ENCODE measurements at places on chromosomes 1 and 21.
A peak's percentile ranks its signal among the peaks of the same experiment; 100 is the strongest.

GRCh38 chr1:205313563-205314308 is 7.8 kb downstream of the NUAK2 start:
- DNase-seq, result peak; percentile 63

DNA sequence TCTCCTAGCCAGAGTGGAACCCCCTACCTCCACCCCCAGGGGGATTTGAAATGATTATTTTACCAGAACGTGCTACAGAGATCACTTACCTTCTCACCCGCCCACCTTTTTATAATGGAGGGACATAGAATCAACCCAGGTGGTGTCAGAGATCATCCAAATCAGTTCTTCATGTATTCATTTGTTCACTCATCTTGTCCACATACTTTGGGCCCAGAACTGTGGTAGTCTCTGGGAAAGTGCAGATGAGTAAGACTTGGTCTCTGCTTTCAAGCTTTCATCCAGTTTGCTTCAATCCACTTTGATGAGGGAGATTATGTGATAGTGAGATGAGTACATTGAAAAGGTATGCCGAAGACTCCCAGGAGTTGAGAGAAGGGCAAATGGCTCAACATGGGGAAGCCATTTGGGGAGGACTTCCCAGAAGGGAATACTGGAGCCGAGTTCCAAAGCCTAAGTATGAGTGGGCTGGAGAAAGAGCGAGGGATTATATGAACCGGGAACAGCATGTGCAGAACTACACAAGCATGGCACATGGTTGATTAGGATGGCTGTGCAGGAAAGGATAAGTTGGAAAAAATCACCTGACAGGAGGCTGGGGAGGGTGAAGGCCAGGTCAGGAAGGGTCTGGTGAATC is 1.9 kb downstream of the FGGY start:
- no peak for DNase-seq

- no peak for DNase-seq
Observed at GRCh38 chr1:95085376-95085775, 12.6 kb upstream of the ALG14 start.

DNA sequence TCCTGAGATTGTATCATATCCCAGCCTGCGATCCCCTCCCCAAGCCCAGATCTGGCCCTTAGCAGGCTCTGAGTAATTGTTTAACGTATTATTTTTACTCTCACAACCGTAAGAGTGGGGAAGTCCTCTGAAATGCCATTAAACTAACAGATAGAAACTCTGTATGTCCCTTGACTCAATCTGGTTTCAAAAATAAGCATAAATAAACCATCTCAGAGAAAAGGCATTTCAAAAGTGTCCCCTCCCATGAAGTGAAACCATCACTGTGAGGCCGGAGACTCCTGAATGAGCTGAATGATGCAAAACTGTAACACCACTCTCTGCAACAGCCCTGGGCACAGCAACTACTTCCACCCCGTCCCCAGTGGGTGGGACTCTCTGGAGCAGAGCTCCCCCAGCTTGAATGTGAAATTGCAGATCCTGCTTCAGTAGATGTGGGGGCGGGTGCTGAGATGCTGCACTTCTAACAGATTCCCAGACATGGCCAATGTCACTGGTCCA is 104.1 kb downstream of the SYF2 start:
- no peak for DNase-seq

DNA sequence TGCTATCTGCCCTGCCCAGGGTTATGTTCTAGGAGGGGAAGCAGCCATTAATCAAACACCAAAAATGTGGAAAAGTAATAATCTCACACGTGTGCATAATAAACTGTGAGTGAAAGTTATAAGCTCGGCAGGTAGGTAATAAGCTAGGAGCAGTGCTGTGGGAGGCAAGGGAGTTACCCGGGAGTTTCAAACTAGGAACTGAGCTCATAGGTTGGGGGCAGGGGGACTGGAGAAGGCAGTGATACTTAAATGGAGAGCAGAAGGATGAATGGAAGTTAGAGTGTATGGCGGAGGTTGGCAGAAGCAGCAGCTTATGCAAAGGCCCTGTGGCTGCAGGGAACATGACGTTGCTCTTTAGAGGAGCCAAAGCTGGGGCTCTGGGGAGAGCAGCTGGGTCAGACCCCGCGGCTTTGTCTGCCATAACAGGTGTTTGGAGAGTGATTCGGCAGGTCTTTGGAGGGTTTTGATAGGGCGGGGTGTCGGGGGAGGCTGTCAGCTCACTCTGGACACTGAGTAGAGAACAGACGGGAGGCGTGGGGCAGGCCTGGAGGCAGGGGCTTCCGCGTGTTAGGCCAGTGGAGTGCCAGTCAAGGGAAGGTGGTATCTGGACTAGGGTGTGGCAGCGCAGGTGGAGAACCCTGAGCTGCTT is 20.0 kb downstream of the PTPRF start:
- DNase-seq, result no peak

DNA sequence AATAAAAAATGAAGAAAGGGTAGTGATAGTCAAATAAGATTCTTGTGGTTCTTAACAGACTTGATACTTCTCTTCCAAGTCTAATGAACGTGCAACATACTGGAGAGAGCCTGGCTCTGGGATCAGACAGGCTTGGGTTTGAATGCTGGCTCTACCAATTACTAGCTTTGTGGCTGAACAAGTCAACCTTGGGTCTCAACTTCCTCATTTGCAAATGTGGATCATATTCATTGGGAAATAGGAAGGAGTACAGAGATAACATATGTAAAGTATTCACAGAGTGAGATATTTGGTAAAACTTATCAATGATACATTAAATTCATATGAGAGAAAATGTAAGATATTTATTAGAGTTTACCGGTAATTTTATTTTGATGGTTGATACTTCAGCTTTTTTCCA is 2.0 kb downstream of the EDEM3 start:
- no peak for DNase-seq

- DNase-seq, result no peak
Observed at GRCh38 chr21:42892582-42892930, 553 bp upstream of the NDUFV3 start.

DNA sequence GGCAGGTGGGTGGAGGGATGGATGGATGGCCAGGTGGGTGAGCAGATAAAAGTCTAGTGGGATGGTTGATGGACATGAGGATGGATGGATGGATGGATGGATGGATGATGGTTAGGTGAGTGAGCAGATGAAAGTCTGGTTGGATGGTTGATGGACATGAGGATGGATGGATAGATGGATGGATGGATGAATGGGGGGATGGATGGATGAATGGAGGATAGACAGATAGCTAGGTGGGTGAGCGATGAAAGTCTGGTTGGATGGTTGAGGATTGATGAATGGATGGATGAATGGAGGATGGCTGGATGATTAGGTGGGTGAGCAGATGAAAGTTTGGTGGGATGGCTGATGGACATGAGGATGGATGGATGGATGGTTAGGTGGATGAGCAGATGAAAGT is 9.0 kb upstream of the ARHGEF19 start:
- DNase-seq, result no peak

DNA sequence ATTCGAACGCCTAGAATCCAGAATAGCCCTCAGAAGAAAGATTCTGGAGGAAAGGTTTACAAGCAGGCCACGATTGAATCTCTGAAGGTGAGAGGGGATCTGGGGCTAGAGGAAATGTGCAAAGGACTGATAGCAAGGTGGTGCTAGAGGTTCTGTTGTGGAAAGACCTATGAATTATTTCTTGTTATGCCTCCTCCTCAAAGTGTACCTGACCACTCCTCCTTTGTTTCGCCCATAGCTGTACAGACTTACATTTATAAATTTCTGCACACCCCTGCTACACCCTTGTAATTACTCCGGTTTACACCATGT is 986 bp downstream of the TCEANC2 start:
- no peak for DNase-seq

DNA sequence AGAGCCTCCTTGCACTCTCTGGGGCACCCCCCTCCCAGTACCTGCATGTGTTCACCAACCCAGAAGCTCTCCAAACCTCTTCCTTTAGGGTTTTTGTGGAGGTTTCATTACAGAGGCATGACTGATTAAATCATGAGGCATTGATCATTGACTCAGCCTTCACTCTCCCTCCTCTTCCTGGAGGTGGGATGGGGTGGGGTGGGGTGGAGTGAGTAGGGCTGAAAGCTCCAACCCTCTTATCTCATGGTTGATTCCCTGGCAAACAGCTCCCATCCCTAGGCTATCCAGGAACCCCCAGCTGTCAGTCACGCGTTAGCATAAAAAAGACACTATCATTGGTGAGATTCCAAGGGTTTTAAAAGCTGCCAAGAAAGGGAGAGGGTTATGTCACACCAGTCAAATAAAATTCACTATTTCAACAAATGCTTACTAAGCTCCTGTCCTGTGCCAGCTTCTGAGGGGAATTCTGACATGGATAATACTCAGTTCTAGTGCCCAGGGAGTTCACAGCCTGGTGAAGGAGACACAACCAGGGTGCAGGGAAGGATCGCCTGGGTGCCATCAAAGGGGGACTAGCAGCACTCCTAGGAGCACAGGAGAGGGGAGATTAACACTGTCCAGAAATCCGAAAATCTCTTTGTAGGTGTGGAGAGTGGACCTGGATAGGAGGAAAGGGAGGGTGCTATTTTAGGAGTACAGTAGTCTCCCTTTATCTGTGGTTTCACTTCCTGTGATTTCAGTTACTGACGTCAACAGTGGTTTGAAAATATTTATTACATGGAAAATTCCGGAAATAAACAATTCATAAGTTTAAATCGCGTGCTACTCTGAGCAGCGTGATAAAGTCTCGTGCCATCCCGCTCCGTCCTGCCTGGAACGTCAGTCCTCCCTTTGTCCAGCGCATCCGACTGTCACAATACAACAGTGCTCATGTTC is 6.8 kb upstream of the IL24 start:
- DNase-seq, result no peak

- no peak for DNase-seq
Observed at GRCh38 chr21:36773117-36773516, 74.2 kb downstream of the SIM2 start.

GRCh38 chr1:89598450-89599331 is 34.2 kb upstream of the LRRC8C start:
- no peak for DNase-seq

GRCh38 chr1:248821101-248821500 is 4.6 kb downstream of the SH3BP5L start:
- no peak for DNase-seq

DNA sequence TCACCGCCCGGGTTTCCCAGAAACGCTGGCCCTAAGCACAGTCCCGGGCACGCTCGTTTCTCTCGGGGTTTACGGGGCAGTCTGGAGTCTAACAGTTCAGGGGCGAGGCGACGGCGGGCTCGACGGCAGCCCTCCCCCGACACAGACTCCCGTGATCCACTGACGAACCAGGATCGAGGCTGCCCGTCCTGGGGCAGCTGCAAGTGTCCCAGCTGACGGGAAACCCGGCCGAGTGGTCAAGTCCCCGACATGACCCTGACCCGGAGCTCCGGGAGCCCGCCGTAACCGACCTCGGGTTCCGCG is 494 bp downstream of the UBE2J2 start:
- DNase-seq, result no peak

GRCh38 chr1:185291159-185291558 is 25.9 kb downstream of the IVNS1ABP start:
- no peak for DNase-seq

DNA sequence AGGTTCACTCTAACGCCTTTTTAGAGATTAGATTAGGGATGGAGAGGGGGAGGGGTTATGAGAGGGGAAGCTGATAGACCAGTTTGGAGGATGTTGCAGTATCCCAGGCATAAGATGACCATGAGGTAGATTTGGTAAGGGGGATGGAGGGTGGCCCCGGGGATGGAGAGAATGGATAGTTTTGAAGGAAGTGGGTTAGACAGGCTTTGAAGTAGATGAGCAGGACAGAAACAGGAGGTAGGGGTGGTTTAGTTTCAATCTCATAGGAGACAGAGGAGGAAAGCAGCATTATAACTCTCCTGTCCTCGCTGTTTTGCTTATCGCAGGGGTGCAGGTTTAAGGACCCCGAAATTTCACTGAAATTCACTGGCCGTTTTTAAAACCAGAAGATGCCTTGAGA is 11.8 kb downstream of the UBIAD1 start:
- no peak for DNase-seq

DNA sequence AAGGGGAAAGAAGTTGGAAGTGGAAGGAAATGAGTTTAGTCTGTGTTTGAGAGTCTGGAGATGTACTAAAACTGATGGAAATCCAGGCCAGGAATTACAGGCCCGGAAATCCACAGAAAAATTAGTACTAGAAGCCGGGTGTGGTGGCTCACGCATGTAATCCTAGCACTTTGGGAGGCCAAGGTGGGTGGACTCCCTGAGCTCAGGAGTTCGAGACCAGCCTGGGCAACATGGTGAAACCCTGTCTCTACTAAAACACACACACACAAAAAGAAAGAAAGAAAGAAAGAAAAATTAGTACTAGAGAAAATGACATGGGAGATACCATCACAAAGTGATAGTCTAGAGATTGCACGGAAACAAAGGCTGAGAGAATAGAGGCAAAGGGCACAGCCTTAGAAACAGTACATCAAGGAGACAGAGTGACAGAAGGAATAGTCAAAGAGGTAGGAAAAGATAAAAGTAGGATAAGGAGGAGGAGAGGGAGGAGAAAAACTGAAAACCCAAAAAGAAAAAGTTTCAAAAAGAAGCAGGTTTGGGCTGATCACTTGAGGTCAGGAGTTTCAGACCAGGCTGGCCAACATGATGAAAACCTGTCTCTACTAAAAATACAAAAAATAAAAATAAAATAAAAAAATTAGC is 4.8 kb upstream of the TAF13 start:
- DNase-seq, result no peak

DNA sequence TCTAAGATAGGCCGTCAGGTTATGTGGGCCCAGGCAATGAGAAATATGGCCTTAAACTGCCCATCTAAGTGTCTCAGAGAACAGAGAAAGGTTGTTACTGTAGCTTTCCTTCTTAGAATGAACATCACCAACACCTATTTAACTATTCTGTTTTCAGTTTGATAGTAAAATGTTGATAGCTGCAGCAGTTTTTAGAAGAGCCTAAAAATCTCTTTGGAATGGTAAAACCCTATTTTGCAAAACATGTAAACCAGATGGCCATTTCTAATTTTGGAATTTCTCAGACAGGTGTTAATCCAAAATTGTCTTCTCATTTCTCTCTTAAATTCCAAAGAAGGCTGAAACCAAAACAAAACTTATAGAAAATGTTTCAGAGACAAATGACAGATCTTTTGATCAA is 57.5 kb downstream of the DIPK1A start:
- DNase-seq, result no peak

DNA sequence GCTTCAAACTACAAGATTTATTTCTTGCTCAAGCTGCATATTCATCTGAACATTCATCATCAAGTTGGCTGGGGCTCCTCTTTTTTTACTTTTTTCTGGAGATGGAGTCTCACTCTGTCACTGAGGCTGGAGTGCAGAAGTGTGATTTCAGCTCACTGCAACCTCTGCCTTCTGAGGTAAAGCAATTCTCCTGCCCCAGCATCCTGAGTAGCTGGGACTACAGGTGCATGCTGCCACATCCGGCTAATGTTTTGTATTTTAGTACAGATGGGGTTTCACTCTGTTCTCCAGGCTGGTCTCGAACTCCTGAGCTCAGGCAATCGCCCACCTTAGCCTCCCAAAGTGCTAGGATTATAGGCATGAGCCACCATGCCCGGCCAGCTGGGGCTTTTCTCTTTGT is 88.3 kb upstream of the C1orf105 start:
- DNase-seq, result no peak

- DNase-seq, result no peak
Observed at GRCh38 chr1:65119951-65120350, 28.1 kb upstream of the AK4 start.

Data from activated naive CD8-positive, alpha-beta T cell treated with anti-CD3 and anti-CD28 coated beads, Interleukin-2, amount 50 U/mL, for 24 hours (primary cell).